ENCODE measurements at places on chromosomes 13 and 19. TPM values are rescaled to one million over a fixed set of nuclear protein-coding genes. Genes with fewer than 3 reads are reported as not detected.

Gene KLK8
- total RNA-seq, result not detected

Gene CARS2
- total RNA-seq, result 31.9 TPM

Gene DMKN
- 5.6 TPM for total RNA-seq

Gene A1BG
- total RNA-seq, result 47.4 TPM

Gene BRCA2
- 8.4 TPM for total RNA-seq

Gene LACC1
- total RNA-seq, result 2.1 TPM

Gene CEACAM7
- not detected for total RNA-seq

Gene CACNG6
- 14.6 TPM for total RNA-seq

Gene CLEC11A
- not detected for total RNA-seq

Gene ZNF134
- 18.9 TPM for total RNA-seq

- peak overlapping the region; percentile 54 for H3K27ac ChIP-seq
- no peaks in the 10 kb centered on the region for H3K36me3 ChIP-seq
- peaks cover 17% of the 10 kb centered on the region for H3K4me1 ChIP-seq
- H3K27me3 ChIP-seq, result no peaks in the 10 kb centered on the region
- H3K4me3 ChIP-seq, result no peak overlapping the region
Measured at GRCh38 chr13:19597523-19597922, 35.9 kb upstream of the MPHOSPH8 start.

DNA sequence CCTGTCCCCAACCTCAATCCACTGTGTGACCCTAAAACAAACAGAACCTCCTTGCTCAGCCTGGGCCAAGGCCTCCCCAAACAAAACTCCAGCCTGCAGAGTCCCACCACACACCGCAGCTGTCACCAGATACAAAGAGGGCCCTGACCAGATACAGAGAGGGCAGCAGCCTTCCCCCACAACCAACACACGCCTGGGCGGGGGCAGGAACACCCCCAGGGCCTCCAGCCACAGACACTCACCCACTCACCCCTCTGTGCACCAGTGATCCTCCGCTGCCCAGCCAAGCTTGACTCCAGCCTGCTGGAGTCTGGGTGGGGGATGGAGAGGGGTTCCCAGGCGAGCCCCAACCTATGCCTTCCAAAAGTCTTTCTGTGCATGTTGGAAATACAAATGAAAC is 5.9 kb upstream of the CIRBP start:
- H3K36me3 ChIP-seq, result no peaks in the 10 kb centered on the region
- H3K27me3 ChIP-seq, result no peaks in the 10 kb centered on the region
- H3K4me3 ChIP-seq, result no peak overlapping the region
- peak overlapping the region; percentile 95 for H3K27ac ChIP-seq

- H3K27ac ChIP-seq, result no peak overlapping the region
- H3K27me3 ChIP-seq, result no peaks in the 10 kb centered on the region
- H3K36me3 ChIP-seq, result no peaks in the 10 kb centered on the region
- DNase-seq, result no peak
Measured at GRCh38 chr13:63605962-63606361, 2190.3 kb upstream of the PCDH20 start.

DNA sequence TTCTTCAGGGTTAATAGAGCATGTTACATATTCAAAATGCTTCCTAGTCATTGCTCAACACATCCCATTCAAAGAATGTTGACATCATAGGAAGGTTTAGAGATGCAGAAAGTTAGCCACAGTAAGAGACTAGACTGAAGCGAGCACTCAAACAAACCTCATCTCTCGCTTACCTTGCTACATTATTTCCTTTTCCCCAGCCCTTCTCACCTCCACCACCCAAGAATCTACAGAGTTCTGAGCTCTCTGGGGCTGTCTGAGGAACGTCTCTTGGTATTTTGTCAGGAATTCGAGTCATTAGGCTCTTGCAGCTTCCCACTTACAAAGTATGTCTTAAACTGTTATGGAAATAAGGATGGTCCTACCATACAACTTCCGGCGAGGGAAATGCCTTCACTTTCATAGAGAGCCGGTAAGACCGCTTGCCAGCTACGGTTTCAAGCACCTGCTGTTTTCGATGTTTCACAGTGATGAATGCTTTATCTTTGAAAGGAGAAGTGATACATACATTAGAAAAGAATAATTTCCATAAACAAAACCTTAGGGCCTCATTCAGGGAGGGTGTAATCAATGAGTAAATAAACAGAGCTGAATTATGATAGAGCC is 65.1 kb downstream of the FLT1 start:
- H3K36me3 ChIP-seq, result no peaks in the 10 kb centered on the region
- no peaks in the 10 kb centered on the region for H3K4me1 ChIP-seq
- no peak overlapping the region for H3K4me3 ChIP-seq
- H3K27me3 ChIP-seq, result peaks cover 7% of the 10 kb centered on the region

DNA sequence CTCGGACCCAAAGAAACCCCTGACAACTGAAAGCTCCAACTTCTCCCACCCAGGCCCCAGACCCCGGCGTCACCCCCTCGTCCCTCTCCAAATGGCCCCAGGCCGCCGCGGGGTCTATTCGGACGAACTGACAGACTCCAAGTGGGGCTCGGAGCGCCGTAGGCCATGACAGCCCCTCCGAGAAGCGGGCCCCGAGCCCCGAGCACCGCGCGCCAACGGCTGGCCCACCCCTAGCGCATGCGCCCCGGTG is 360 bp downstream of the DDX39A start:
- H3K27me3 ChIP-seq, result no peaks in the 10 kb centered on the region
- peaks cover 2% of the 10 kb centered on the region for H3K36me3 ChIP-seq
- H3K27ac ChIP-seq, result peak overlapping the region; percentile 86

DNA sequence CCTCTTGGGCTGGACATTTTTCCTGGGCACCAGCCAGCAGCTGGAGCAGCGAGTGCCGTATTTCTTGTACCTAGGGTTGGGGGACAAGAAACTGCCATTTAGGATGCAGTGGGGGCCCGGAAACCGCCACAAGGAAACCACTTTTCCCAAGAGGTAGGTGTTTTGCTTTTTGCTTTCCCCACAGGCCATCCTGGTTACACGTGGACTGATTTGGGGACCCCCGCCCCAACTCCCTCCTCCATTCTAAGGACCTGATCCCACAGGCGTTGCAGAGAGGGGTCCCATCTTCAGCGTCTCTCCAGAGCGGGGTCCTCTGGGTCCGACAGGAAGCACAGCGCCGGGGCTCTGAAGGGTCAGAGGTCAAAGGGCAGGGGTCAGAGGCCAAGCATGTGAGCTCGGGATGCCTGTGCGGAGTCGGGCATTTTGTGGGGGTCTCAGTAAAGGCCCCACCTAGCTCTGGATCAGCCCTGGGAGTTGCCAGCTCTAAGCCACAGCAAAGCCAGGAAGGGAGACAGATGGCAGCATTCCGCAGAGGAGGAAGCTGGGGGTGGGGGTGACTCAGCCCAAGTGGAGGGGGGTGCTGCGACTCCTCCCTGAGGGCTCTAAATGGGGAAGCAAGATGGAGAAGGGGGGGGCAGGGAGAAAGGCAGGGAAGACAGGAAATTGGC is 4.3 kb downstream of the ZGLP1 start:
- H3K27me3 ChIP-seq, result no peaks in the 10 kb centered on the region
- no peak for DNase-seq
- H3K4me3 ChIP-seq, result no peak overlapping the region
- H3K27ac ChIP-seq, result no peak overlapping the region
- no peaks in the 10 kb centered on the region for H3K36me3 ChIP-seq

DNA sequence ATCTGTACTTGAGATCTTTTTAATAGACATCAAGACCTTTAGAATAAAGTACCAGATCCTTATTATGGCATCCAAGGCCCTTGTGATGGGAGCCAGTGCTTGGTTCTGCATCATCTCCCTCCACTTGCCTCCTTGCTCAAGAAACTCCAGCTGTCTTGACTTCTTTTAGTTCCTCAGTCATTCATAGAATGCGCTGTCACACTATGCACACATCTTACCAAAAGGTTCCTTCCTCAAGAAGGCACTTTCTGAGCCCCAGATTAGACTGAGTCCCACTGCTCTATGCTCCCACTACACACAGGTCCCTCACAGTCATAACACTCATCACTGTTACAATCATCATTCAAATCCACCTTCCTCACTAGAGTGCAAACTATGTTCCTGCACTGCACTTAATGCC is 57.8 kb upstream of the ITM2B start:
- no peaks in the 10 kb centered on the region for H3K4me1 ChIP-seq
- DNase-seq, result no peak
- H3K36me3 ChIP-seq, result no peaks in the 10 kb centered on the region
- no peak overlapping the region for H3K4me3 ChIP-seq

GRCh38 chr13:58933475-58933874 is 1230.3 kb downstream of the DIAPH3 start:
- DNase-seq, result no peak
- H3K36me3 ChIP-seq, result no peaks in the 10 kb centered on the region
- H3K27ac ChIP-seq, result no peak overlapping the region
- H3K4me1 ChIP-seq, result no peaks in the 10 kb centered on the region

DNA sequence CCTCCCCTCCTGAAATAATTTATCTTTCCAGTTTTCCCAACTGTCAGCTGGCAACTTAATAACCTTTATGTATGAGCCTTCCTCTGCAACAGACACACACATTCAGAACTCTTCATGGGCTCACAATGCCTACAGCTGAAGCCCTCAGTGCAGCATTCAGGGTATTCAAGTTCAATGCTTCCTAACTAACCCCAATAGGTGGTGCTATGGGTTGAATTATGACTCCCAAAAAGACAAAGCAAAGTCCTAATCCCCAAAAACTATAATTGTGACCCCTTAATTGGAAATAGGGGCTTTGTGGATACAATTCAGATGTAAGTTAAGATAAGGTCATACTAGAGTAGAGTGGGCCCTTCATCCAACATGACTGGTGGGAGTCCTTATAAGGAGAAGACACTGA is 202.2 kb downstream of the SUCLA2 start:
- DNase-seq, result no peak
- no peak overlapping the region for H3K27ac ChIP-seq
- no peaks in the 10 kb centered on the region for H3K4me1 ChIP-seq
- no peaks in the 10 kb centered on the region for H3K27me3 ChIP-seq

GRCh38 chr19:15641901-15642491 is 1.3 kb downstream of the CYP4F3 start:
- H3K4me1 ChIP-seq, result no peaks in the 10 kb centered on the region
- H3K36me3 ChIP-seq, result no peaks in the 10 kb centered on the region
- H3K27me3 ChIP-seq, result no peaks in the 10 kb centered on the region
- DNase-seq, result no peak
- no peak overlapping the region for H3K4me3 ChIP-seq
- no peak overlapping the region for H3K27ac ChIP-seq

- no peaks in the 10 kb centered on the region for H3K27me3 ChIP-seq
- no peak overlapping the region for H3K4me3 ChIP-seq
- H3K36me3 ChIP-seq, result no peaks in the 10 kb centered on the region
- no peak for DNase-seq
- H3K4me1 ChIP-seq, result no peaks in the 10 kb centered on the region
Measured at GRCh38 chr13:66113882-66114526, 1116.1 kb downstream of the PCDH9 start.

GRCh38 chr19:38055655-38056521 is 148.9 kb downstream of the SIPA1L3 start:
- no peak overlapping the region for H3K4me3 ChIP-seq
- no peak for DNase-seq
- peaks cover 11% of the 10 kb centered on the region for H3K4me1 ChIP-seq
- no peak overlapping the region for H3K27ac ChIP-seq
- no peaks in the 10 kb centered on the region for H3K36me3 ChIP-seq
- H3K27me3 ChIP-seq, result no peaks in the 10 kb centered on the region

- no peak overlapping the region for H3K27ac ChIP-seq
- no peaks in the 10 kb centered on the region for H3K36me3 ChIP-seq
- no peak overlapping the region for H3K4me3 ChIP-seq
- no peaks in the 10 kb centered on the region for H3K4me1 ChIP-seq
- no peak for DNase-seq
- no peaks in the 10 kb centered on the region for H3K27me3 ChIP-seq
Measured at GRCh38 chr13:67642657-67643056, 412.5 kb upstream of the PCDH9 start.

DNA sequence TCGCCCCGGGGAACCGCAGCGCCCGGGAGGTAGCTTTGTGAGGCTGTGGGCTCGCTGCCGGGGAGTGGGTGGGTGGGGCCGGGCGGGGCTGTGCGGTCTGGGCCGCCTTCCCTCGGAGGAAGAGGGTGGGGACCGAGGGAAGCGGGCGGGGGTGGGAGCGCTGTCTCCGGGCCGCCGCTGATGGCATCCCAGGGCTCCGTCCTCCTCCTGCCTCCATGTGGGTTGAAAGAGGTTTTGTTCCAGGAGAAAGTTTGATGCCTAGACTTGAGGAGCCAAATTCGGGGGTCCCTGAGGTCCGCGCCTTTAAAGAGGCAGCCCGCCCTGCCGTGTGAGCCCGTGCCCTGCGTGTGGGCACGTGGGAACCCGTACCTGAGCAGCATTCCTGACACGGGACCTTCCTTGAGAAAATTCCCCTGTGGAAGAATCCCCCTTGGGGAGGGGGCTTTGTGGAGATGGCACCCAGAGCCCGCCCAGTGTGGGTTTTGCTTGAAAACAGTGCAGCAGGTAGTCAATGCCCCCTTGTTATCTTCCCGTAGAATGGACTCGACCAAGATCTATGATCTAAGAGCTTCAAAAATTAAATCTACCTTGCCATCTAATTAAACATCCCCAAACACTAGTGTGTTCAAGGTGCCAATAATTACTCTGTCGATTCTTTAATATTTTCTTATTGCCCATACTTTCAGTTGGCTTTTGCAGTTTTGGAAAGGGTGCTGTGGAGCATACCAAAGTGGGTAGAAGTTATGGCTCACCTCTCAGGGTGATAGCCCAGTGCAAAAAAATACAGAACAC is 107.8 kb downstream of the RXFP2 start:
- H3K36me3 ChIP-seq, result no peaks in the 10 kb centered on the region
- no peak overlapping the region for H3K27ac ChIP-seq
- H3K4me3 ChIP-seq, result peak overlapping the region; percentile 53
- peaks cover 2% of the 10 kb centered on the region for H3K27me3 ChIP-seq
- no peak for DNase-seq

GRCh38 chr19:52648336-52649016 is 10.3 kb upstream of the ZNF83 start:
- no peak for DNase-seq
- no peak overlapping the region for H3K27ac ChIP-seq
- H3K36me3 ChIP-seq, result peaks cover 2% of the 10 kb centered on the region
- no peaks in the 10 kb centered on the region for H3K4me1 ChIP-seq
- no peak overlapping the region for H3K4me3 ChIP-seq

DNA sequence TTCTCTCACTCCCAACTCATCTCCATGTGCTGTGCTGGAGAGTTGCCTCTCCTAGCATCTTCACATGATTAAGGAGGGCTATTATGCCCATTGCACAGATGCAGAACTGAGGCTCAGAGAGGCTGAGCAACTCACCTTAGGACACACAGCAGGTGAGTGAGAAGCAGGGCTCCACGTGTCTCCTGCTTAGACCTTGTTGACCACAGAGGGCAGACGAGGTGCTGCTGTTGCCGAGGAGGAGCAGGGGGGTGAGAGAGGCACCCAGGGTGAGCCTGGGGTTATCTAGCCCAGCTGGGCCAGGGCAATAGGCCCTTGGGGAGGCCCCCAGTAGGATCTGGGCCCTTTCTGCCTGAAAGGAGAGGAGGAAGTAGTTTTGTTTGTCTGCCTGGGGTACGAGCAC is 2.4 kb upstream of the HSH2D start:
- H3K27me3 ChIP-seq, result no peaks in the 10 kb centered on the region
- H3K4me3 ChIP-seq, result no peak overlapping the region
- no peak overlapping the region for H3K27ac ChIP-seq

- no peaks in the 10 kb centered on the region for H3K27me3 ChIP-seq
- H3K36me3 ChIP-seq, result no peaks in the 10 kb centered on the region
- no peaks in the 10 kb centered on the region for H3K4me1 ChIP-seq
- DNase-seq, result no peak
- H3K27ac ChIP-seq, result no peak overlapping the region
Measured at GRCh38 chr13:64912141-64912540, 2318.0 kb downstream of the PCDH9 start.

GRCh38 chr13:99797691-99798090 is 173.9 kb downstream of the ZIC5 start:
- H3K4me1 ChIP-seq, result no peaks in the 10 kb centered on the region
- H3K27me3 ChIP-seq, result no peaks in the 10 kb centered on the region
- H3K27ac ChIP-seq, result no peak overlapping the region
- H3K36me3 ChIP-seq, result no peaks in the 10 kb centered on the region
- H3K4me3 ChIP-seq, result no peak overlapping the region

All from Panc1 (cell line).